ENCODE measurements at places on chromosomes 3 and 15.
A peak's percentile ranks its signal among the peaks of the same experiment; 100 is the strongest.

DNA sequence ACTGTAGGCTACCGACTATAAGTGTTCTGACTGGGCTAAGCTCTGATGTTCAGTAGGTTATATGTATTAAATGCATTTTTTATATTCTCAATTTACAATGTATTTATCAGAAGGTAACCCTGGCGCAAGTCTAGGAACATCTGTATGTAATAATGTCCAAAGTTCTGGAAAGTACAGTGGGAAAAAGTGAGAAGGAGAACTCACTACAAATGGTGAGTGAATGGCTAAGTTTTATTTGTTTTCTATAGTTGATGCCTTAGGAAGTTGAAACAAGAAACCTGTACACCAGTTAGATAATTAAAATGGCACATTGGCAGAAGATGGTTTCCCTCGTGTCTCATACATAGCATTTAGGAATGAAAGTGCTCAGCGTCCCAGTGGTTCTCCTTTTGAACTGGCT lies 333.4 kb upstream of the THRB start:
- no peak for DNase-seq

DNA sequence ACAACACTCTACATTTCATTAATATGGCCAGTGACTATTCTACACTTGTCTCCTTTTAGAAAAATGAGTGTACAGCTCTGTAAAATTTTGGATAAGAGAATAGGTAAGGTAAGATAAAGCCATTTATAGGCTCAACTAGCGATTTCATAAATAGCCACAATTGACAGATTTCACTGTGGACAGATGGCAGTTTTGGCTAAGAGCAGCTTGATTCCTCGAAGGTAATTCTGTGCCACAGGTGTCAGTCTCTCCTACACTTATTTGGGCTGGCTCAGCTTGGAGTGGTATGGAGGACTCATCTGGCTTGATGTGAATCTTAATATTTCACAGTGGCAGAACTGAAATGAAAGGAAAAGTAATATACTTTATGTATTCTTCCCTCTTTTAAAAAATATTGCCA lies 536.7 kb upstream of the TBL1XR1 start:
- no peak for DNase-seq

GRCh38 chr3:48518638-48519276 lies 14.8 kb upstream of the SHISA5 start:
- DNase-seq = no peak

GRCh38 chr15:99537344-99537743 lies 28.4 kb upstream of the MEF2A start:
- no peak for DNase-seq

DNA sequence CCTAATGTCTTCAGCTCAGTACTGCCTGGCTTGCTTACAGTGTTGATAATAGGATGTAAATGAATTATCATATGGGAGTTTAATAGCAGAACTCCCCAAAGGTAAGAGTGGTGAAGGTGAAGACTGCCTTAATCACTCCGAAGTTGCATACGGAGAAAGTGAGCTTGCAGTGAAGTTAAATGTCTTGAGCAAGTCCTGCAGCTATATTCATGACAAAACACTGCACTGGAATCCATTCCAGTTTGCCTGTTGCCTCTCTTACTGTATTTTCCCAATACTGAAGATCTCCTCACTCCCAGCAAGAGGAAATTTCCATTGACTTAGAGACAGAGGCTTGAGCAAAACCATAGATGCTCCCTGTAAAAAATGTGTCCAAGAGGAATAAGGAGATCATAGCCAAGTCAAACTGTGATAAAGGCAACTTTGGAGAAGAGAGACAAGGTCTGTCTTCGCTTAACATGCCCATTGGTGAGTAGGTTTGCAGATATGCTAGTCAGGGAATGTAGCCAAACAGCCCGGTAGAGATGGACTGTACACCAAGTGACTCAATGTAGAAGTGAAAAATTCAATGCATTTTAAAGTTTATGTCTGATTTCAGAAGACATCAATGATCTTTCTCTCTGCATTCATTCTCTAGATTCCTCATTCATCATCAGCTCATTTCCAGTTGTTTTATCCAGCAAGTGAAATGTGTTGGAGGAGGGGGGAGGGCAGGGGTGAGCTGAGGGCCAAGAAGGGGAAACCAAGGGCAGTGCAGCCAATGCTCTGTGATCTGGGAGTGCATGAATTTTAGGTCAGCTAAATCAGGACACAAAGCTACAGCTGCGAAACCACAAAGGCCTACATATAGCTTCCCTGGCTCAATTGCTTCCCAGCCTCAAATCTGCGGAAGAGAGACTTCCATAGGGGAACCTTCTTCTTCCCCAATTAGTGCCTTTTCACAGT lies 667.1 kb upstream of the NR2F2 start:
- DNase-seq = no peak

DNA sequence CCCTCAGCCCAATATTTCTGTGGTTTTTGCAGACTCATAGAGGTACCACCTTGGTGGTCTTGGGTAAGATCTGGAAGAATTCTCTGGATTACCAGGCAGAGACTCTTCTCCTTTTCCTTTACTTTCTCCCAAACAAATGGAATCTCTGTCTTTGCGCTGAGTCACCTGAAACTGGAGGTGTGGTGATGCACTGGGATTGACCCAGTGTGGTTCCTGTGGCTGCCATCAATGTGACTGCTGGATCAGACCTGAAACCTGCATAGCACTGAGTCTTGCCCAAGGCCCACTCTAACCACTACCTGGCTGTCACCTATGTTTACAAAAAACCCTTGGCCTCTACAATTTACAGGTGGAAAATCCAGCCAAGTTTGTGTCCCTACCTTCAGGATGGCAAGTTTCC lies 295.3 kb downstream of the RBMS3 start:
- no peak for DNase-seq

- peak; percentile 20 for DNase-seq
Measured at GRCh38 chr15:78438619-78439285, 736 bp downstream of the IREB2 start.

GRCh38 chr3:54139630-54140029 lies 17.3 kb downstream of the CACNA2D3 start:
- DNase-seq = no peak

DNA sequence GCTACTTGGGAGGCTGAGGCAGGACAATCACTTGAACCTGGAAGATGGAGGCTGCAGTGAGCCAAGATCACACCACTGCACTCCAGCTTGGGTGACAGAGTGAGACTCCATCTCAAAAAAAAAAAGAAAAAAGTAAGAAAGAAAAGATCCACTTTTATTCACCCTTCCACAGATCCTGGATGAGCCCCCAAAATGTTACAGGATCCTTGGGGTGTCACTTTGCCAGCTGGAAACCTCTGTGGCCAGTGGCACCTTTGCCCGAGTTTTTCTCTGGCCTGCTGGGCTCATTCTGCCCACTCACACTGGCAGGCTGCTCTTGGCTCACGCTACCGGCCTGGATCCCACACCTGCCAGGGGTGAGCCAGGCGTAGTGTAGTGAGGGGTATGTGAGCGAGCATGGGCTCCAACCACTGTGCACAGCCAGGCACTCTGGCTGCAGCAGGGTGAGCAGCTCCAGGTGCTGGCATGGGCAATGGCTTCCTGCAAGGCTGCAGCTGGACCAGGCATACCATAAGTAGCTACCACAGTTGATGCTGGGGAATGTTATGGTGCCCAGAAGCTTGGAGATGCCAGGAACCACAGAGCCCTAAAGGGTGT lies 57.8 kb upstream of the C15orf39 start:
- no peak for DNase-seq

GRCh38 chr15:100463515-100463914 lies 65.2 kb downstream of the CERS3 start:
- DNase-seq = no peak

- DNase-seq = no peak
Measured at GRCh38 chr15:89195836-89196235, 25.5 kb downstream of the RLBP1 start.

DNA sequence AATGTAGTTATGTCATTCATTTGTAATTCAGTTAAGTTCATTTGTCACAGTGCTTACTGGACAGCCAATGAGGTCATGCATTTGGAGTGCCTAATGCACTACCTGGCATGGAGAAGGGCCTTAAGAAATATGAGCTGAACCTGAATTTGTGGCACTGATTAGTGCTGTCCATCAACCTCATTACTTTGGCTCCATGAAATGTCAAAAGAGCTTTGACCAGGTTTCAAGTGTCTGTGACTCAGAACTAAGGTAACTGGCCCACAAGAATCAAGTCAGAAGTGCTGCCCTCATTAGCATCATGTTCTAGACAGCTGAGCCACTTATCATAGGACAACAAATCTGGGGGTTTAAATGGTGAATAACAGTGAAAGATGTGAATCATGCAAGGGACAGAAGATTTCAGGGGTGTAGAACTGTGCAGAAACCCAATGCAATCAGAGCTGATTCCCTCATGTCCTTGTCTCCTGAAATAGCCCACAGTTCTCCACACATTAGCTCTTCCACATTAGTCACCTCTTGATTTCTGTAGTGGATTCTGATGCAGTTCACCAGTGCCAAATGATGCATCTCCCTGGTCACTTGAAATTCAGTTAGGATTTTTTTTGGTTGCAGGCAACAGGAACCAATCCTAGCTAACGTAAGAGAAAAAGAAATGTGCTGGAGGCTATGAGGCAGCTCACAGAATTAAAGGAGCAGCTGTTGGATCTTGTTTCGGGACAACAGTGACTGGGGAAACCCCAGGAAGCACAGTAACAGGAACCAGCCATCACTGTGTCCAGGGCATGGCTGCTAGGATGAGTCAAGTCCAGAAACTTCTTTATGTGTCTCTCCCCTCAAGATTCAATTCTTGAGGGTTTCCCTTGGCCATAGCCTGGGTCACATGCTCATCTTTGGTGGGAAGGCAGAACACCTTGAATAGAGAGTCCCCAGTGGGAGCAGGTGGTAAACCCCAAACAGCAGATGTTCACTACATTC lies 38.7 kb downstream of the CHST2 start:
- DNase-seq = no peak

- no peak for DNase-seq
Measured at GRCh38 chr3:156483961-156484787, 70.7 kb downstream of the SSR3 start.

- DNase-seq = no peak
Measured at GRCh38 chr15:73482166-73482565, 39.2 kb downstream of the REC114 start.

- DNase-seq = no peak
Measured at GRCh38 chr3:140093742-140094141, 158.8 kb downstream of the CLSTN2 start.

- DNase-seq = no peak
Measured at GRCh38 chr3:120649830-120650233, 32.2 kb downstream of the HGD start.

DNA sequence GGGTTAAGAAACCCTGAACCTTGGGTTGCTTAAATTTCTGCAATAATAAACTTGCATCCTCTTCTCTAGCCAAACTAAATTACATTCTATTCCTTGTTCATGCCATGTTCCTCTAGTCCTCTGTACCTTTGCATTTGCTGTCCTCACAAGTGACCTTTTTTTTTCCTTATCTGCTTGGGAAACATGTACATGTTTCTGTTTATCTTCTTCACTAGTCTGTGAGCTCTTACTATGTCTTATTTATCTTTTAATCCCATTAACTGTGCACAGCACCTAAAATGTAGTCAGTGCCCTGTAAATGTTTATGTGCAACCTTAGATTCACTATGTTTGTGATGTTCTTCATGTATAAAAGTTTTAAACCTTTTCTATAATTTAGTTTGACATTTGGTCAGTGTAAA lies 61.9 kb downstream of the REC114 start:
- no peak for DNase-seq

GRCh38 chr3:158847885-158848284 lies 46.0 kb downstream of the MFSD1 start:
- no peak for DNase-seq
